Activated naive CD4-positive, alpha-beta T cell treated with anti-CD3 and anti-CD28 coated beads, Interleukin-2, amount 50 U/mL, for 16 hours (primary cell): ENCODE measurements at places on chromosomes 12 and 14.

DNA sequence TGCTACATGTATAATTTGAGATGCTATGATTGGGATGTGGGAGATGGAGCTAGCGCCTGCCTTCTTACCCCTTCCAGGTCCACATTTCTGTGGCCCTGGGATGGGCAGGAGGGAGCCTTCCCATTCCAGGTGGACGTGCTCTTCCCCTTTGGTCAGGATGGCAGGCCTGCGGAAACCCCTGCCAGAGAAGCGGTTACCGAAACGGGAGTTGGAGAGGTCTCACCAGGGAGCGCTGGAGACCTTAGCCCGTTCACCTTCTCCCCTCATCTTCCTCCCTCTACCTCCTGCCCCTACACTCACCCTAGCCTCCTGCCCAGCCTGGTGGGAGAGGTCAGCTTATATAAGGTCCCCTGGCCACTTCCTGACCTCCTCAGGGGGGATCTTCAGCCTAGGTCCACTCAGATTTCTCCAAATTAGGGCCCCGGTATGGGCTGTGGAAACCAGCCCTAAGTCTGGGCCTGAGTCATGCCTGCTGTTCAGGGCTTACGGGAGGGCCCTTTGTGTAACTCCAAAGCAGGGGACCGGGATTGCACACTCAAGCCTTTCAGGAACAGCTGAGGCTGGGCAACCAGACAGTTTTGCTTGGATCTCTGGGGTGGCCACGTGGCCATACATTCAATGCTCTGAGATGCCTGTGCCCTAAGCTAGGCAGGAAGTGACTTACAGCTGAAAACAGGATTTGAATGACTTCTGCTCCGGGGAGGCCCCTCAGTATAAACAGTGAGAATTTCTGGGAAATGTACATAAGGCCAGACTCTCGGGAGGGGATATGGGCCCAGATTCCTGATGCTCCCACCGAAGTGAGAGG is 10.2 kb upstream of the MEG3 start:
- no peak for DNase-seq

DNA sequence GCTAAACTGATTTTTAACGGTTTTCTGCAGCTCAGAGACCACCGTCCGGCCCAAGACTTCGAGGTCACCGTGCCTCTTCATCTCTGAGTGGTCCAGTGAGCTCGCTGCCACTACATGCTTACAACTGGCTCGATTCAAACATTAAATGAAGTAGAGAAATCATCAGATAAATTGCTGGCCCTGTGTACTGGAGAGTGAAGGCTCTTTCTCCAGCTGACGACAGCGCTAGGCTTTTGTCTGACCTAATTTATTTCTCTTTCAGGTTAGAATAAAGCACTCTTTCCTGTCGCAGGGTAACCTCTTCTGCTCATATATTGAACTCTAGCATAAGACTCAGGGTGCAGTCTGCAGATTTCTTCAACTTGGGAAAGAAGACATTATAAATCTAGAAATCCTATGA is 6.4 kb downstream of the BCL11B start:
- no peak for DNase-seq

- no peak for DNase-seq
Observed at GRCh38 chr14:60681271-60681670, 32.0 kb upstream of the SIX1 start.

GRCh38 chr12:22313963-22314330 is 20.6 kb downstream of the ST8SIA1 start:
- DNase-seq = no peak

DNA sequence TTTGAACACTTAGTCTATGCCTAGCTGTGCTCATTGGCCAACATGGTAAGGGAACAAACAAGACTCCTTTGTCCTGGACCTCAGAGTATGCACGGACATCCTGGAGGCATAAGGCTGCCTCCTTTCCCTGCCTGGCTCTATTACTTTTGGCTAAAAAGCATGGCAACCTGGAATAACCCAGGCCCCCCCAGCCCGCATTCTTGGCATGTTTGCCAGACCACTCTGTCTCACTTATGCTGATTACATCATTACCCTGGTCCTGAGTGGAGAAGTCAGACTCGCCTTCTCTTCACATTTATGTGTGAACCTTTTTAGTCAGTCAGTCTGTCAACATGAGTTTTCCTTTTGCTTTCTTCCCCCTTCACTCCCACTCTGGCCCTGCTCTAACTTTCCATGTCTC is 58.0 kb upstream of the ELK3 start:
- DNase-seq = no peak

GRCh38 chr12:25496098-25496587 is 56.9 kb downstream of the LMNTD1 start:
- no peak for DNase-seq

DNA sequence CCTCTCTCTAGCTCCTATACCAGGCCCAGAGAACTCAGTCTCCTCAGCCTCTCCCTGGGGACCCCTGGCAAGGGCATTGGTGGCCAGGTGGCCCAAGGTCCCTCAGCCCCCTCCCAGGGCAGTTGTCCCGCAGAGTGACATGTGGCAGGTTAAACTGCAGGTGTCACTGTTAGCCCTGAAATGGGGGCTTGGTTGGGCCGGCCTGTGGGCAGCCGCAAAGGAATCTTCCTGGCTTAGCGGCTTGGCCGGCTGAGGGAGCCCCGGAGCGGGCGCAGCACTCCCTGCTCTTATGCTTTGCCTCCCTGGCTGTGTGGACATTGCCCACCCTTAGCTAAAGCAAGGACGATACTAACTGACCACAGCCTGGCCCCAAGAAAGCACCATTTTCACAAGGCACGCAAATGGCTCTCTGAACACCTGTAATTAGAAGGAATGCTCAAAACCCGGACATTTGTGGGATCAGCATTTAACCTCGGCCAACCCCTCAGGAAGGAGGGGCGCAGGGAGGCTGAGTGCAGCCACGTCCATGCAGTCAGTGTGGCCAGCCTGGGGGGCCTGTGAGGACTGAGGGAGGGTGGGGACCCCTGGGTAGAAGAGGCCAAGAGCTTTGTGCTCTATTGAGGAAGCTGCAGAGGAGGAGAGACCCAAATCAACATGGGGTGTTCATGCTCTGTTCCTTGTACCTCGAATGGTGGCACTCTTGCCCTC is 82.2 kb downstream of the PAPOLA start:
- DNase-seq = peak; percentile 18

- DNase-seq = no peak
Observed at GRCh38 chr12:132765361-132765760, 3.7 kb upstream of the ANKLE2 start.

- no peak for DNase-seq
Observed at GRCh38 chr12:71392521-71393145, 47.0 kb upstream of the LGR5 start.

DNA sequence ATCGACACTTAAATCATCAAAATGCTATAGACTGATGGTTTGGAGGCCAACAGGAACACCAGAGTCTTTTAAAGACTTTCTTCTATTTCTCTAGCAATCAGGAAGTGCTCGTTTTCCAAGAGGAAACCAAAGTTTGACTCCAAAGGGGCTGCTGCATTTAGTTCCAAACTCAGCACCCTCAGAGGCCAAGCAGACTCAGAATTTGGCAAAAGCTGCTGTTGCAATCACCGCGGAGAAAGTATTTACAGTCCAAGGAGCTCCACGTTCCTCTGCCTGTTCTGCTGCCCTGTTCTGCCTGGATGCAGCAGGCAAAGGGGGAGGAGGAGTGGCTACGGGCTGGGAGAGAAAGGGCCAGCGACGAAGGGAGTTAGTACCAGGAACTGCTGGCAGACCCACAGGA is 325.1 kb downstream of the BCL11B start:
- DNase-seq = no peak

GRCh38 chr12:113066813-113067400 is 10.4 kb downstream of the DTX1 start:
- DNase-seq = no peak

- no peak for DNase-seq
Observed at GRCh38 chr14:92475451-92476187, 38.0 kb upstream of the RIN3 start.

GRCh38 chr14:98953551-98954348 is 318.2 kb downstream of the BCL11B start:
- no peak for DNase-seq

- no peak for DNase-seq
Observed at GRCh38 chr14:94388384-94389103, at the start of gene SERPINA1. Gene SERPINA1 (minus strand): TSS chr14:94388602. CDS start chr14:94383237, 5,365 bp downstream.

DNA sequence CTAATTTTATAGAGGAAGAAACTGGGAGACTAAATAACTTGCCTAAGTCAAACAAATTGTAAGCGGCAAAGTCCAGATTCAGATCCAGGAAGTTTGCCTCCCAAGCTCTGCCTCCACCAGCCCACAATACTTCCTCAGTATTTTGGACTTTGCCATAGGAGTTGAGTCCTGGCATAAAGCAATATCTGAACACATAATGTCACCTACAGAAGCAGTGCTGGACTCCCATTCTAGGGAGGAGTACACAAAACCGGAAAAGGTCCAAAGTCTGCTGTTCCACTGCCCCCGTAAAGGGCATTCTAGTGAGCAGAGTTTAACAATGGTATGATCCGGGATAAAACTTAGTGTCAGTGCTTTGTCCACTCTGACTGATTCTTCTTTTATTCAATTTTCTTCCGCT is 340.5 kb downstream of the FUT8 start:
- DNase-seq = no peak

- DNase-seq = no peak
Observed at GRCh38 chr12:34341362-34341733, 319.1 kb downstream of the ALG10 start.

GRCh38 chr14:85310491-85311272 is 219.3 kb upstream of the FLRT2 start:
- DNase-seq = no peak

DNA sequence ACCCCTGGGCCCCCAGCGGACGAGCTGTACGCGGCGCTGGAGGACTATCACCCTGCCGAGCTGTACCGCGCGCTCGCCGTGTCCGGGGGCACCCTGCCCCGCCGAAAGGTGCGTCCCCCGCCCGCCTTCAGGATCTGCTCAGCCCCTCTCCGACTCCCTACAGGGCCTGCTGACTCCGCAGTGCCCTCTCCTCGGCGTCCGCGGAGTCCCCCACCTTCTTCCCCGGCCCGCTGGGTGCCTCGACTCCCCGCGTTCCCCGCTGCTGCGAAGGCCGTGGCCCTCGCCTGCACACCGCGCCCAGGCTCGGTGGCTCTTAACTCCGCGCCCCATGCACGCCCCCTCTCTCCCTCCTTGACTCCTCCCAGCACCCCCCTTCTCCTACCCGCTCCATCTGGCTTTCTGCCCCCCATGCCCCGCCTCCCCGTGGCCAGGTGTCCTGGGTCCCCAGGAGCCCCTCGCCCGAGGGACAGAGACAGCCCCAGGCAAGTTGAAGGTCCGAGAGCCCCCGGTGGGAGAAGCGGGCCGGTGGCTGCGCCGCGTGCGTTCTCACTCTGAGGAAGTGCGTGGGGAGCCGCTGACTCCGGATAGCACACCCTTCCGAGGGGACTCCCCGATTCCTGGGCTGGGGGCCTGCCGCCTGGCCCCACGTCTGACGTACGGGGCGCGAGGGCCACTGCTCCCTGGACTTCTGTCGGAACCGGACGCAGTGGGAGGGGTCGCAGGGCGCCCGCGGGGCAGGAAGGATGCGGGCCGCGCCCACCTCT is 594 bp downstream of the TAMALIN start:
- peak; percentile 61 for DNase-seq

GRCh38 chr12:100566887-100567637 is 6.4 kb upstream of the GAS2L3 start:
- no peak for DNase-seq

- DNase-seq = no peak
Observed at GRCh38 chr14:104597576-104597975, 7.0 kb downstream of the TMEM179 start.

DNA sequence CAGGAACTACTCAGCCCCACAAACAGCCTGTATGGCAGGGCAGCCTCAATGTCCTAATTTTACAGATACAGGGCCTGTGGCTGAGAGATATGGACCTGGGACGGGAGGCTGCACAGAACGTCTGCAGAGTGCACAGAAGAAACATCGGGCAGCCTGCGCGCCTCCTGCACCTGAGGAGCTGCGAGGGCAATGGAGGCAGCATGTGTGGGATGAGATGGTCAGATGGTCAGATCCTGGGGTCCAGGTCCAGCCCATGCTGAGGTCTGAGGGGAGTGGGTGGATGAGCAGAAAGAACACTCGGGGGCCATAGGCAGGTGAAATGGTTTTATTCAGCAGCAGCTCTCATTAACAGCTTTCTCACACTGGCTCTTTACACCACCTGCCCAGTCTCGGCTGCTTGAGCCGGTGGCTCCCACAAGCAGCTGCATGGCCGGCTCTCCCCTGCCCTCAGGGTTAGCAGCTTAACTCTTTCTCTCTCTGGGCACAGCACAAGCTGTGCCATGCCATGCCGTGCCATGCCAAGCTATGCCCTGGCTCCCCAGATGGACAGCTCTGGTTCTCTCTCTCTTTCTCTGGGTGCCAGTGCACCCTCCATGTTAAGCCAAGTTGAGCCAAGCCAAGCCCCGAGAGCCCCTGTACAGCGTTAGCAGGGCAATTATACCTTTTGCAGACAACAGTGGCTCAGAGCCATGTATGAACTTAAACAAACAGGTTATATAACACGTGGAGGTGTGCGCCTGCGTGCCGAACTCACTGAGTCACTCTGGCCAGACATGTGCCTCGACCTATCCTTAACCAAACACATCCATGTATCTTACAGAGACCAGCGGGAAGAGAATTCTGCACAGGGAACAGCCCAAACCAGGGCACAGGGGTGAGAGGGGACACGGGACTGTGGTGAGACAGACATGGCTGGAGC is 47.6 kb downstream of the RIMBP2 start:
- no peak for DNase-seq

DNA sequence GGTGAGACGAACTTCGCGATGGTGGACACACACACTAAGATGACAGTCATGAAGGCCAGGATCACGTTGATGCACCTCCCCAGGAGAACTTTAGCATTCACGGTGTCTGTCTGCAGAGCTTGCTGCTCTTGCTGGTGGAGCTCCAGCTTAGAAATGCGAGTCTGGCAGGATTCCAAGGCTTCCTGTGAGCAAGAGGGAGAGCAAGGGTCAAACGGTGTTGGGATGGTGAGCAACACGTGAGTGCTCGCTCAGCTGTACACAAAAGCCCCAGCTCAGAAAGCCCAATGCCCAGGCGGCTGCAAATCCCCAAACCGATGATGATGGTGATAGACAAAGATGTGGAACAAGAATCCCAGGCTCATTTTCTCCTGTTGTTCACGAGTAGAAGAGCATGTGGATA is 78.8 kb downstream of the TMCC3 start:
- no peak for DNase-seq

GRCh38 chr14:74882103-74882920 is 596 bp downstream of the DLST start:
- DNase-seq = peak; percentile 56

DNA sequence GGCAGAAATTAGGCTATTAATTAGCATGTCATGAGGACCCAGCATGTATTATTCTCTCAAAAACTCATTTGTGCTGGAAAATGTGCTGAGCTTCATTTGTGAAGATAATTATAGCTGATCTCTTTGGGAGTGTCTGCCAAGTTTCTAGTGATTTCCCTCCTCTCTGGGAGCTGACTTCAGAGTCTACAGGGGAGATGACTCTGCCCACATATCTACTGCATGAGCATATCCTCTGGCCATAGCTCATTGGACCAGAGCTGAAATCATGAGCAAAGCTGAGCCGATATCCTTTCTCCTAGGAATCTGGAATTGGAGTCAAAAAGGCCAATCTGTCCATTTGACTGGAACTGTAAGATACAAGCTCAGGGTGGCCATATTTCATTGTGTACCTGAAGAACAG is 5.9 kb downstream of the CCDC198 start:
- no peak for DNase-seq
